ENCODE measurements at places on chromosomes 7 and 10.

DNA sequence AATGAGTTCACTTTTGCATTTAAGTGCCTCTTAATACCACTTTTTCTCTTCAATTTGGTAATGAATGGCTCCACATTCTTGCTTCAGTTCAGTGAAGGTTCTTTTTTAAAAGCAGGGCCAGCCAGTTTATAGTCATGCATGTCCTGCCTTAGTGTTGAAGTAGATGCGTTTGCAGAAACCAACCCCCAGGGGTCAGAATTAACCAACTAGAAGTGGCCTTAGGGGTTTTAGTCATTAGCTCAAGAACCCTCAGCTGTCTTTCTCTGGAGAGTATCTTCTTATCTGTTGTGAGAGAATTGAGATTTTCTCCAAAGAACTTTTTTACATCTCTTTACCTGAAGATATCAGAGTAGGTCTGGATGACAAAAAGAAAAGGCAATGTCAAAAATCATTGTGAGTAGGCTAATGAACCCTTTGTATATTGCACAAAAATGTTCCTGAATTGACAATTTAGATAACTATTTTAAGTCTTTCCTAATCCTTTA is 82.2 kb downstream of the PIK3CG start:
- DNase-seq: no peak

DNA sequence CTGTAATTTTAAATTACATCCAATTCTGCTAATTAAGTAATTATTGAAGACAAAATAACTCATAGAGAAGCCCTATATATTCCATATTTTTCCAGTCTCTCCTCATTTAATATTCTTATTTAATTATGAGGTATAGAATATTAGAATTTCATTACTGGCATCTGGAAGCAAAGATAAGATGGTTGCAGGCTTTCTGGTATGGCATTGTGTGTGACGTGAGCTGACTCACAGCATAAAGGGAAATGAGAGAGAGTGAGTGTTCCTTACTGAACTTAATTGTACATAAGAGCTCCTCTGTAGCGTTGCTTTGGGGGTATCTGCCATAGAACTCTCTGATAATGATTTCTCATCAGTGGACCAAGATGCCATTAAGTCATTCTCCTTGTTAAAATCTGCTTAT is 127.4 kb upstream of the TEX47 start:
- no peak for DNase-seq

- no peak for DNase-seq
These were observed 115.2 kb downstream of the SORBS1 start for GRCh38 chr10:95445837-95446486.

- DNase-seq: no peak
These were observed 8.1 kb downstream of the SDK1 start for GRCh38 chr7:3309140-3309539.

GRCh38 chr10:22617516-22617915 is 96.9 kb downstream of the PIP4K2A start:
- no peak for DNase-seq

- no peak for DNase-seq
These were observed 50.9 kb downstream of the DOCK1 start for GRCh38 chr10:126955934-126956711.

DNA sequence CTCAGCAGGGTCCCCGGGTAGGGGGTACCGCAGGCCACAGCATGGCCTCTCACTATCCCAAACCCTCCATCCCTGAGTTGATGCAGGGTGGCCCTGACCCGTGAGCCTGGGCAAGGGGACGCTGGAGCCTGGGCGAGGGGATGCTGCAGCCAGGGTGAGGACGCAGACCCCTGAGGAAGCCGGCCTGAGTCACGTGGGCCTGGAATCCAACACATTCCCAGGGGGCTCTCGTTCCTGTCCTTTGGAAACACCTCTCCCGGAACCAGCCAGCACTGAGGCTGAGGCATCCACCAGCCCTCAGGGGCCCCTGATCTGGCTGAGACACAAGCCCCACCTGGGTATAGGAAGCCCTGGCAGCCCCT is 61.5 kb upstream of the NKX6-2 start:
- no peak for DNase-seq

DNA sequence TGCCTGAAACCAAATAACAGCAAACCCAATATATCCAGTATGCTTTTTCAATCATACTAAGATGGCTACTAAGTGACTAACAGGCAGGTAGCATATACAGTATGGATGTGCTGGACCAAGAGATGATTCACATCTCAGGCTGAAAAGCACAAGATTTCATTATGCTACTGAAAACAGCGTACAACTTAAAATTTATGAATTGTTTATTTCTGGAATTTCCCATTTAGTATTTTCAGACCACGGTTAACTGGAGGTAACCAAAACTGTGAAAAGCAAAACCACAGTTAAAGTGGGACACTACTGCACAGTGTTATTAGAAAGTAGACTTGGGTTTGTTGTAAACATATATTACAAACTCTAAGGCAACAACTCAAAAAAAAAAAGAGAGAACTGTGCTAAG is 91.5 kb downstream of the KMT2C start:
- DNase-seq: no peak

All from T follicular helper cell (primary cell).